ENCODE measurements at places on chromosomes 5 and 9. TPM values are rescaled to one million over a fixed set of nuclear protein-coding genes. Genes with fewer than 3 reads are reported as not detected.

- DNase-seq, result no peak
These were observed 47.3 kb downstream of the TMEM167A start for GRCh38 chr5:83029912-83030311.

GRCh38 chr9:76896035-76896434 is 9.9 kb downstream of the PRUNE2 start:
- no peak for DNase-seq

GRCh38 chr5:149975409-149975808 is 14.9 kb downstream of the SLC26A2 start:
- DNase-seq, result no peak

DNA sequence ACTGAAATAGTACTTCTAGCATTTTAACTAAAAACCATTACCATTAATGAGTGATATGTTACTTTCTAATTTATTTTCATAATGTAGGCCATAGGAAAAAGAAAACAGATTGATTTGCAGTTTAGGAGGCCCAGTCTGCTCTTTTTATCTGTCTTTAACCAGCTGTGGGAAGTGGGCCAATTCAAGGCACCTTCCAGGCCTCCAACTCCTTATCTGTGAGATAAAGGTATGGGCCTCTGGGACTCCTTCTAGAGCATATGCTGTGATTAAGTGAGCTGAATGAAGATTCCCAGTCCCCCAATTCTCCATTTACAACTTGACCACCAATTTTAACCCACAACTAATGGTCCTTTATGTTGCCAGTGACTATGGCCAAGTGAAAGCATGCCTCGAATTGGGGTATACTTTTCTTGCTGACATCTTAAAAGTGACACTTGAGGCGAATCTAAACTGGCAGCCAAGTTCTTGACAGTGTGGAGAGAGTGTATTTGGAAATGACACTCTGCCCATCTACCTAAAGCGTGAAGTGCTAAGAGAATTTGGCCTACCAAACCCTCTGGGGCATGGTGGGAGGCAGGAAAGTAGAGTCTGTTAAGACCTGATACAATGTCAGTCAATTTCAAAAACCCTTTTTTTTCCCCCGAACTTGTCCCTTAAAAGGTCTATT is 88.3 kb downstream of the PIK3R1 start:
- no peak for DNase-seq

GRCh38 chr5:143214458-143214857 is 189.0 kb downstream of the NR3C1 start:
- DNase-seq, result no peak

DNA sequence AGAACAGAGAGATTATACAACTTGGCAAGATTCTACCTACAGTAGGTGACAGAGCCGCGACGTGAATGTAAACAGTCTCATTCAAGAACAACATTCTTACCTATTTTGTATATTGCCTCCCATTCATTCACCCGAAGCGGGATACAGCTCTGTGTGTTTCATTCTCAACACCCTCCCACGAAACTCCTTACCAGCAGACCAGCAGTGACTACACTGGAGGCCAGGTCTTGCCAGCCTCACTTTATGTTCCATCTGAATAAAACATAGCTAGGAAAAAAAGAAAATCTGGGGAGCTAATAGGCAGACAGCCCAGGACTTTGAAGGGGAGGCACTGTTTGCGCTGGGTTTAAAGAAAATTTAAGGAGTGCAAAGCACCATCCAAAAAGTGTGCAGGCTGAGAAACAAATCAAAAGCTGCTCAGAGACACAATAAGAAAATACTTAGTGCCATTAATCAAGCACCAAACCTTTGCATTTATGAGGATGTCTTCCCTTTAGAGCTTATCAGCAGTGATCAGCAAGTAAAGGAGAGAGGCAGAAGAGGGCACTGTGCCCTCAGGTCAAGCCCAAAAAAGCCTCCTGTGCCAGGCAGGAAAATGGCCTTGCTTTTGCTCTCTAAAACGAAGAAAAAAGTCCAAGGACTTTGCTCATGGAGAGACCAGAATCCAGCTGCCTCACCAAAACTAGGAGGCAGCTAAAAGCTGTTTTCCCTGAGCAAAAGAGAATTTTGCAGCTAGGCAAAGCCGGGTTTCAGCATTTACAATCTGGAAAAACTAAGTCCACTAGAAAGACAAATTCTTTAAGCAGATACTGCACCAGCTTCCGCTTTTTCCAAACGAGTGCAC is 295.1 kb downstream of the BNC2 start:
- DNase-seq, result no peak

DNA sequence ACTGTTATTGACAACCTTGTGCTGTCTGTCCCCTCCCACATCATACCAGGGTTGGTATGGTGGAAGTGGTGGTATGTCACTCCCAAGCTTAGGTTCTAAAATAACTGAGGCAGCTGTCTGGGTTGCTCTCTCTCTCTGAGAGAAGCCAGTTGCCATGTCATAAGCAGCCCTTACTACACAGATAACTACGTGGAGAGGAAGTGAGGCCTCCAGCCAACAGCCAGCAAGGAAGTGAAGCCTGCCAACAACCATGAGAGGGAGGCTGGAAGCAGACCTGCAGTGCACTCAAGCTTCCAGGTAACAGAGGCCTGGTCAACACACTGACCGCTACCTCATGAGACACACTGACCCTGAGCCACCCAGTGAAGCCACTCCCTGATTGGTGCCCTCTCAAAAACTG is 18.6 kb downstream of the CTNNAL1 start:
- no peak for DNase-seq

DNA sequence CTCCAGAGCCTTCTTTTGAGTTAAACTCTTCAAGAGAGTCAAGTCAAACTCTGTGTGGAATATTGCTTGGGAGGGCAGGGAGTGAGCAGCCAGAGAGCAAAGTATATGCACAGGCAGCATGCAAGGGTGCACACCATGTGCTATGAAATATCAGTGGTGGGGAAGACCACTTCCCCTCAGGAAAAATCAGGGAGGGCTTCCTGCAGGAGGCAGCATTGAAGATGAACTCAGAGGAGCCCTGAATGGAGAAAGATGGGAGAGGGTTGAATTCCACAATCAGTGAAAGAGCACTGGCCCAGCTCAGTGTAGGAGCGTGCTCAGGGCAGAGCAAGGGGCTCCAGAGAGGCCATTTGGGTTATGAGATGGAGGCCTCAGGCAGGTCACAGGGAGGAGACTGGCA is 41.9 kb downstream of the CCDC180 start:
- no peak for DNase-seq

- no peak for DNase-seq
These were observed 207.0 kb upstream of the SLC30A5 start for GRCh38 chr5:68886814-68887213.

DNA sequence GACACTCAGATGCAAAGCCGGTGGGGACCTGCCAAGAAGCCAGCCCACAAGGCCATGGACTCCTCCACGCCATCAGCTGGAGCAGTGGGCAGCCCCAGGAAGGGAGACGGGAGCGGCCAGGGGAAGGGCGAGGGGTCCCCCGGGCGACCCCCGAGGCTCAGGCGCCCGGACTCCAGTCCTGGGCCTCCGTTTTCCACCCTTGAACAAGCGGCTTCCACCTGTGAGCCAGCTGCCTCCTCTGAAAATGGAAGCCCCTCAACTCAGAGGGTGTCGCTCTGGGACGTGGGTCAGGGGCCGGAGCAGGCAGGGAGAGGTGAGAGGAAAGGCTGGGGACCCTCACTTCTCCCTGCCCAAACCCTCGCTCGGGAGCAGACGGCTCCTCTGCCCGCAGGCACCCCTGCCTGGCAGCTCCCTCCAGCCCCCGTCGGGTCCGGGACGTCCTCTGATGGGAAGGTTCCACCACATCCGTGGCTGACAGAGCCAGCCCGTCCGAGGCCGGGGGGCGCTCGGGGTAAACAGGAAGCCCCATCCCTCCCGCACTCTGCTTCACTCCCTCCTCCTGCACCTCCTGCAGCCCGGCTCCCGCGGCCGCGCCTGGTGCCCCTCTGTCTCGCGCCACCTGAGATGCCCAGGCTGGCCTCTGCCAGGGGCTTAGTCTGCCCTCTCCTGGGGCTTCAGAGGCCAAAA is 3.7 kb upstream of the EGFL7 start:
- DNase-seq, result no peak

DNA sequence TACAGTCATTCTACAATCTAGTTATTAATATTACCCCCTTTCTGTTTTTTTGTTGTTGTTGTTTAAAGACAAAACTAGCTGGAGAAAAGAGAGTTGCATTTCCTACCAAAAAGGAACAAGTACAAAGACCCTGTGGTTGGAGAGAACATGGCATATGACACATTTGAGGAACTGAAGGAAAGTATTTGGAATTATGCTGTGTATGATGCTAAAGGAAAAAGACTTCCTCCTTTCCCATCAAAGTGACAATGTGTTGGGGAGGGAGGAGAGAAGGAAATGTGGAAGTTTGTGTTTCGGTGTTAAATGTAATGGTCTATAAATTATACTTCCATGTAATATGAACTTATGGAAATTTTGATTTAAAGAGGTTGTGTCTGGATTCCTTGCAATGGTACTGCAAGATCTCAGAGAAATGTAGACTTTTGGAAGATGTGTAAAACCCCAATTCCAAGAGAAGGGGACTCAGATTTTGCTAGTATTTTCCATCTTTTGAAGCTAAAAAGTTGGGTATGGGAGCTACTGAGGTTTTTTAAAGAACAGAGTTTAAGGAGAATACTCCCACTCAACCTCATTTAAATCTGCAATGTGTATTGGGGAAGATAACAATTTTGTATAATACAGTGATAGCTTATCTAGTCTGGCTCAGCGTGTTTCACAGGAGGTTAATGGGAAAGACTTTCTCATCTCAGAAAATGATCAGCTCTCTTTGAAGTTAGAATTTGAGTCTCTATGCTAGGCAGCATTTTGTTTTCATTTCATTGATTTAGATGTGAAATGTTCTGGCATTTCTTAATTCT is 15.4 kb upstream of the TNFSF8 start:
- DNase-seq, result no peak

- no peak for DNase-seq
These were observed 3.2 kb downstream of the C1QTNF2 start for GRCh38 chr5:160367261-160367660.

GRCh38 chr5:32127711-32128110 is 46.4 kb downstream of the GOLPH3 start:
- no peak for DNase-seq

DNA sequence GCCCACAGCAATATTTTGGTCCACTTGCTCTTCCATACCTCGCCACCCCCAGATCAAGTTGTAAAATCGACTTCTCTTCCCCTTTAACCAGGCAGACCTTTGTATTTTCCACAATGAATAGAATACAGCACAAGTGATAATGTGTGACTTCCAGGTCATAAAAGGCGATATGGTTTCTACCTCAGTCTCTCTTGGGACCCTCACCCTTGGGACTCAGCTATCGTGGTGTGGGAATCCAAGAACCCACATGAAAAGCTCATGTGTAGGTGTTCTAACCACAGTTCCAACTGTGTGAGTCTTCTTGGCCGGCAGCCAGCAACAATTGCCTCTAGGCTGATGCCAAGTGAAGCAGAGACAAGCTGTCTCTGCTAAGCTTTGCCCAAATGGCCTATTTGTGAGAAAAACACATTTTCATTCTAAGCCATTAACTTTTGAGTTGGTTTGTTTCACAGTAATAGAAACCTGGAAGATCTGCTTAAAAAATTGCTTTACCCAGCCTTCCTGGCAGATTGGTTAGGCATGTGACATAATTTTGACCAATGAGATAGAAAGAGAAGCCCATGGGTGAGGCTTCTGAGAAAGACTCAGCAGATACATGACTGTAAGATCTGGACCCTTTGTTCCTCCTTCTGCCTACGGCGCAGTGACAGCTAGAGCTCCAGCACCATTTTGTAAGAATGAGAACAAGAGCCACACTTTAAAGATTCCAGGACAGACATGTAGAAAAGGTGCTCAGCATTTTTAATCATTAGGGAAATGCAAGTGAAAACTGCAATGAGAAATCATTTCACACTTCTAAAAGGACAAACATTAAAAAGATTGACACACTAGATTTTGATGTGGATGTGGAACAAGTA is 18.3 kb upstream of the MLLT3 start:
- DNase-seq, result no peak

GRCh38 chr9:124475158-124475867 is 25.1 kb downstream of the ADGRD2 start:
- DNase-seq, result no peak

DNA sequence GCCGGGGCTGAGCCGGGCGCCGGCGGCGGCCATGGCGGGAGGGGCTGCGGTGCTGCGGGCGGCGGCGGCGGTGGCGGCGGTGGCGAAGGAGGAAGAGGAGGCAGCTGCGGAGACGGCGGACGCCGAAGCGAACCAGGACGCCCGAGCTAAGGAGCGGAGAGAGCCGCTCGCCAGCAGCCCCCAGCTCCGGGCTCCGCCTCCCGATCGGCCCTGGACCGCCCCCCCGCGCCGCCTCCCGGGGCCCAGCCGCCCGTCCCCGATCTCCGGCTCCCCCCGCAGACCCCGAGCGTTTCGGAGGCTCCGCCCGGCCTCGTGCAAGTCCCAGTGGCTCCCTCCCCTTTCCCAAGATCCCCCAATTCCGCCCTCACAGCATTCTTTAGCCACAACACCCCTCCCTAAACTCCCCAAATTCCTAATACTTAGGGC is at the start of gene ASTN2:
Gene ASTN2, minus strand, starts transcription at position 152 of the 426 bp plus-strand sequence. Its CDS starts 119 bp downstream, at position 33.
- DNase-seq, result no peak

- DNase-seq, result no peak
These were observed 151.0 kb downstream of the MYO10 start for GRCh38 chr5:16784843-16785791.

DNA sequence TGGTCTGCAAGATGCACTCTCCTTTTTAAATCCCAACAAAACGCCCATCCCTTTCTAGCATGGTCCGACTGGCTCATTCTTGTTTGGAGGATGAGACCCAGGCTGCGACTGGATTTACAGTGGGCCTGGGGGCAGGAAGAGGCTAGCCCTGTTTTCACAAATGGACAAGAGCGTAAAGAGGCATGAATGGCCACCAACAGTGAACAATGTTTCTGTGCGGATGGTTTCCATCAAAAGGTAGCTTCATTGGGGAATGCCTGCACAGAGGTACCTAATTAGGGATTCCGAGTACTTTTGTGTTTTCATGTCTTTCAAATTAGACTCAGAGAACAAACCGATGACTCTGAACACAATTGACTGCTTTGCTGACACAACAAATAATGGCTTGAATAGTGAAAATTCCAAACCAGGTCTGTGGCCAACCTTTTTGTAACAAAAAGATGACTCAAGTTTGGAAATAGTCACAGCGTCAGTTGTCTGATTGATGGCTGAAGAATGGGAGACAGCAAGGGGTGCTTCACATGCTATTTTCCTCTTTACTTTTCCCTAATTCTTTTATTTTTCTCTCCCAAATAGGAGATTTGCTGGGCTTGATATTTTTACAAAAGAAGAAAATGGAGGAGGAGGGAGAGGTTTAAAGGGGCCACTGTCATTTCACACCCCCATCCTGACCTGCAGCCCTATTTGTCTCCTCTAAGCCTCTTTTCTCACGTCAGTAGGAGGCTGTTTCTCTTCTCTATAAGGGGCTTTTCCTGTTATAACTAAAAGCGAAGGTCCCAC is 208.1 kb upstream of the S1PR3 start:
- DNase-seq, result no peak

IRX2 gene
- total RNA-seq, result 22.5 TPM

LCNL1 gene
- 0.20 TPM for total RNA-seq

EPB41L4B gene
- 11.3 TPM for total RNA-seq

CNTNAP3B gene
- total RNA-seq, result 7.6 TPM

ELOVL7 gene
- total RNA-seq, result 12.9 TPM

ARHGEF37 gene
- 11.0 TPM for total RNA-seq

ARID3C gene
- total RNA-seq, result not detected
